A549 treated with RU486 at 1 μM for 4 hours (cell line): ENCODE measurements at places on chromosomes 1 and 21. TPM values are rescaled to one million over a fixed set of nuclear protein-coding genes. Genes with fewer than 3 reads are reported as not detected.

EIF3I gene
- 266 to 315 TPM (median 278 TPM) in 5 replicates for total RNA-seq

FAM177B gene
- not detected in 5 replicates for total RNA-seq

MORN1 gene
- total RNA-seq = 4.6 to 8.3 TPM (median 6.2 TPM) in 5 replicates

XCL2 gene
- total RNA-seq = not detected in 5 replicates

LAMB3 gene
- 17.7 to 22.4 TPM (median 19.8 TPM) in 5 replicates for total RNA-seq
